ENCODE measurements at places on chromosomes 2 and 18. TPM values are rescaled to one million over a fixed set of nuclear protein-coding genes. Genes with fewer than 3 reads are reported as not detected.

Gene CPO
- 0.28 TPM for total RNA-seq

Gene CHN1
- total RNA-seq: 2.3 TPM

Gene DYSF
- total RNA-seq: 1.9 TPM

Gene HOXD11
- total RNA-seq: not detected

Gene NDC80
- total RNA-seq: not detected

Gene ERFE
- 0.88 TPM for total RNA-seq

Gene CCDC74A
- 1.6 TPM for total RNA-seq

Gene PRSS56
- not detected for total RNA-seq

Gene SERPINB2
- 9.7 TPM for total RNA-seq

Gene UGT1A10
- total RNA-seq: 0.09 TPM

Gene SLC9A2
- not detected for total RNA-seq

Gene SLC35F5
- 41.4 TPM for total RNA-seq

Gene ACAA2
- total RNA-seq: 47.9 TPM

Gene CLHC1
- total RNA-seq: 5.2 TPM

Gene NCKAP5
- total RNA-seq: 1.3 TPM

Gene KLHL29
- total RNA-seq: 3.1 TPM

Gene BCL11A
- 10.3 TPM for total RNA-seq

Gene MOCOS
- total RNA-seq: 1.6 TPM

Gene IL1B
- total RNA-seq: 0.98 TPM

Gene ATG9A
- total RNA-seq: 23.5 TPM

Gene FIGN
- total RNA-seq: 5.0 TPM
